ENCODE measurements at places on chromosomes 7 and 10.

- peak; percentile 69 for DNase-seq
Observed at GRCh38 chr7:101677797-101678479, 48.8 kb upstream of the MYL10 start.

GRCh38 chr10:85175635-85176034 lies 847.2 kb downstream of the CCSER2 start:
- DNase-seq = no peak

GRCh38 chr10:91024541-91024940 lies 103.7 kb upstream of the ANKRD1 start:
- DNase-seq = no peak

DNA sequence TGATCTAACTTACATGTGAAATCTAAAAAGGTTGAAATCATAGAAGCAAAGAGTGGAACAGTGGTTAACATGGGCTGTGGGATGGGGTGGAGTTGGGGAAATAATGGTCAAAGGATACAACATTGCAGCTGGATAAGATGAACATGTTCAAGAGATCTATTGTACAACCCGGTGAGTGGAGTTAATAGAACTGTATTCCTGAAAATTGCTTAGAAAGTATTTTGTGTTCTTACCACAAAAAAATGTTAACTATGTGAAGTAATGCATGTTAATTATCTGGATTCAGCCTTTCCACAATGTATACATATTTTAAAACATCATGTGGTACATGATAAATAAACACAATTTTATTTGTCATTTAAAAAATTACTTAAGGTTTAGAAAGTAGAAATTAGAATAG lies 271.0 kb upstream of the LRRTM3 start:
- no peak for DNase-seq

Measured in inflammatory macrophage treated with lipopolysaccharide for 4 hours (primary cell).